ENCODE measurements at places on chromosomes 12 and 14.

DNA sequence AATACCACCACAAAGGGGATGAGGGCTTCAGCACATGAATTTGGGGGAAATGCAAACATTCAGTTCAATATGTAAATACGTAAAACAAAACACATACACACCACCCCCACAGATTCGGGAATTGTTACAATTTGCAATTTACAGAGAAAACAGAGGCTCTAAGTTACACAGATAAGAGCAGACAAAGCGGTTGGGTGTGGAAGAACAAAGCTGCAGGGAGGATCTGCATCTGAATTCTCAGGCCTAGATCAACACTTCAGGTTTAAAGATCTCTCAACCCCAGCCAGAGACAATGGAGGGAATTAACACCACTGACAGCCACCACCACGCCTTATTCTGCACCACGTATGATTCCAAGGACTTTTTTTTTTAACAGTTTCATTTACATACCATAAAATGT, 375.5 kb downstream of the BCL11B start:
- DNase-seq, result no peak

- no peak for DNase-seq
Measured at GRCh38 chr12:43763769-43764168, 5.0 kb downstream of the IRAK4 start.

DNA sequence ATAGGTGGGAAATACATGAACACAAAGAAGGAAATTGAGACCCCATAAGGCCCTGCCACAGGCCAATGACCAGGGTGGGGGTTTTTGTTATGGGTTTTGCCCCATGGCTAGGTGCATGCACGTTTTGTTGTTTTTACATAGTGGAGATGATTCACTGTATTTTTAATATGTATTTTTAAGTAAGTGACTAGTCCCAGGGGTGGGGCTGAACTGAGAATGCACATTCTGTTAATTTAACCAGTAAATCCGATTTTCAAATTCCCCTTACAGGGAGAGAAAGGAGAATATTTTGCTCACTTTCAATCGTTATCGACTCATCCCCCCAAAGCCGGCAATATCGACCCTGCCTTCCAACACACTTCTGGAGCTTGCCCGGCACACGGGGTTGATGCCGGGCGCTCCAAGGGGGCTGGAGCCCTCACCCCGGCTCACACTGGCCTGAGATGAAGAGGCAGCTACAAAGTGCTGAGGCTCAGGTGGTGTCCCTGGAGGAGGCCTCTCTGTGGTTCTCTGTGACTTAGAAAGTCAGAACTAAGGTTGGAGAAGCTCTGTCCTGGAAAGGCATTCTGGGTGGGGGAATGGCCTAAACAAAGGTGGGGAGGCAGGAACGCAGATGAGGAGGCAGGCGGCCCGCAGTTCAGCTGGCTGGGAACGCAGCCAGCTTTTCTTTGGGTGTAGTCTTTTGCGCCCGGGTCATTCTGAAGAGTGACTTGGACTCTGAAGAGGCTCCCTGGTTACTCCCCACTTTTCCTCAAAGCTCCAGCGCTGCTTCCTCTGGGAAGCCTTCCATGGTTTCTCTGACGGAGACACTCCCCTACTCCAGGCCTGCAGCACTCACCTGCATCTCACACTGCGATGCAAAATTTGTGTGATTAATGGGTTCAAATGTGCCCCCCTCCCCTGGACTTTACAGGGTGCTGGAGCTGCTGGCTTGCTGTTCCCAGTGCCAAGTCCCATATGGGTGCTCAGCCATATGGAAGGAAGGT, 50.7 kb upstream of the DLK1 start:
- no peak for DNase-seq

GRCh38 chr12:107320929-107321631, 227.7 kb upstream of the CRY1 start:
- peak; percentile 15 for DNase-seq

DNA sequence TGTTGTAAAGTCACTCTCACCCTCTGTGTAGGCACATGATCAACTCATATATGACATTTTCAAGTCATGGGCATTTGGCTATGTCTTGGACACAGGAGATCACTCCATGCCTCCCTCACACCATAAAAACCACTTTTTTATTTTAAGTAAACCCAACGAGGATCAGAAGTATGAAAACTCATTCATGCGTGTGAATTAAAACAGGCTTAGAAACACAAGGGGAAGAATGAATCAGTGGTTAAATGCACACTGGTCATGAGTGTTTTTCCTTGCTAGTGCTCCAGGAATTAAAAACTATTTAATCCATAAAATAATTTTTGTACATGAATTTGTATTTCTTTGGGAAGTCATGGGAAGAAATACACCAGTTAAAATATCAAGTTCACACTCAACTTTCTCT, 198.4 kb downstream of the GALC start:
- no peak for DNase-seq

GRCh38 chr12:58673021-58673420, 247.3 kb downstream of the LRIG3 start:
- no peak for DNase-seq

DNA sequence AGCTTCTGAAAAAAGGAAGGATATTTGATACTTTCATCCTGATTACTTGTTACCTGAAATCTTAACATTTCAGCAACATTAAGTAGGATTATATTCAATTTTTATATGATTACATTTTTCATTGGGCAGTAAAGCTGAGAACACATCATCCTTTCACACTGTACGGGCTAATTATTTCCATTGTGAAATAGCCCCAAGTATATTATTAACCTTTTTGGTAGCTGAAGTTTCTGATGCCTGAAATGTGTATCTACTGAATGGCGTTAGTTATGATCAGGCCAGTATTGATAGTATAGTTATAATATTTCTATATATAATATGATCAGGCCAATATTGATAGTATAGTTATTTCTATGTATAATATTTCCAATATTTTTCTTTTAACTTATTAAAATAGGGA, 10.1 kb downstream of the SPATS2 start:
- DNase-seq, result no peak

DNA sequence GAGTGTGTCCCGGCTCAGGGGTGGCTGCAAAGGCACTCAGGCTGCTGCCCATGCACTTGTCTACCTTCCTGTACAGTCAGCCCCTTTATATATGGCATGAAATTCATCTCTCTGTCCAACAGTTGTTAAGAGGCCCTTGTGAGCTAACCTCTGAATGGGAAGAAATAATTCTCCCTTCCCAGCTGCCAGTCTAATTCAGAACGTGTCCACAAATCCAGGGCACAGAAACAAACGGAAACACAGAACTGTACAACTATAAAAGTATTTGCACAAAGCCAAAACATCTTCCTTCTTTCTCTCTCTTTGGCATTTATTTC, 849 bp downstream of the KRT5 start:
- no peak for DNase-seq

GRCh38 chr14:36054353-36055051, 122.0 kb downstream of the PTCSC3 start:
- DNase-seq, result no peak

- peak; percentile 11 for DNase-seq
Measured at GRCh38 chr12:100185361-100185894, 15.2 kb upstream of the ACTR6 start.

DNA sequence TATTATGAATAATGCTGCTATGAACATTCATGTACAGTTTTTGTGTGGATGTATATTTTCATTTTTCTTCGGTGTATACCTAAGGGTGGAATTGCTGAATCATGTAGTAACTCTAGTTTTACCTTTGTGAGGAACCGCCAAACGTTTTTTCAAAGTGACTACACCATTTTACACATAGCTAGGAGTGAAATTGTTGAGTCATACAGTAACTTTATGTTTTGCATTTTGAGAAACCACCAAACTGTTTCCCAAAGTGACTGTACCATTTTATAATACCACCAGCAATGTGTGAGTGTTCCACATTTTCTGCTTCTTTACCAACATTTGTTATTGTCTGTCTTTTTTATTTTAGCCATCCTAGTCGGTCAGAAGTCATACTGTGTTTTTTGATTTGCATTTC, 3.1 kb upstream of the TPH2 start:
- no peak for DNase-seq

GRCh38 chr12:51349026-51349425, 2.5 kb upstream of the CELA1 start:
- DNase-seq, result no peak

DNA sequence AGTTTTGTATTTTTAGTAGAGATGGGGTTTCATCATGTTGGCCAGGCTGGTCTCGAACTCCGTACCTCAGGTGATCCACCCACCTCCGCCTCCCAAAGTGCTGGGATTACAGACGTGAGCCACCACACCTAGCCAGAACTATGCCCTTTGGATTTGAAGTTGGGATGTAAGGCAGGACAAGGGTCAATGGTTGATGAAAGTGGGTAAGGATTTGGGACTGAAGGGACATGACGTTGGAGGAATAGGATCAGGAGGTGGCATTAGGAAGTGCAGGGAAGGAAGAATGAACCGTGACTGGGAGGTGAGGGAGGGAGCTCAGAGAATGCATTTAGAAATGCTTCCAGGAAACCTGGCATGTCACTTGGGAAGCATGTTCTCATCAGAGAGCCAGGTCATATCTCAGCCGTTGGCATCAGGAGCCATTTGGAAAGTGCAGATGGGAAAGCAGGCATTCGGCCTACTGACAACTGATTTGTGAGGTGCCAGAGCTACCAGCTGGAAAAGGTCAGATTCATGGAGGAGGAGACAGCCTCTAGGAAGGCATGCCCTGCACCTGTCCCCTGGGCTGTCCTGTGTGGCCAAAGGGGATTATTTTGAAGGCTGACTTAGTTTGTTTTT, 2.2 kb downstream of the CRADD start:
- no peak for DNase-seq

DNA sequence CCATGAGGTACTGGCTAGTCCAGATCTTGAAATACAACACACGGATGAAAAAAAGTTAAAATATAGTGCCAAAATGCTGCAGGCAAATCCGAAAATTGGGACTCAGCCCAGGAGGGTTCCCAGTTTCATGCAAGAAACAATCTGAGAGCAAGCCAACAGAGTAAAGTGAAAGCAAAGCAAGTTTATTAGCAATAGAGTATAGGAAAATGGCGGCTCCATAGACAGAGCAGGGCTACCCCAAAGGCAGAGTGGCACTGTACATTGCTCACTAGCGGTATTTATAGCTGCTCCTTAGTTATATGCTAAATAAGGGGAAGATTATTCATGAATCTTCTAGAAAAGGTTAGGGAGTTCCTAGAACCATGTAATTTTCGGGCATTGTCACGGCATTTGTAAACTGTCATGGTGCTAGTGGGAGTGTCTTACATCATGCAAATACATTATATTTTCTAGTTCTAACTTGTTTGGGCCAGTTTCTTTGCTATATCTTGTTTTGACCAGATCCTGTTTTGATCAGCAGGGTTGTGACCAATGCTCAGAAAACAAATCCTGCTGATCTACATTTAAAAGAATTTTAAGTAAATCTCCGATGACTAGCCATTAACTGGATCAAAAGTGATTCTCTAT, 29.1 kb downstream of the RECQL start:
- DNase-seq, result peak; percentile 0

- DNase-seq, result no peak
Measured at GRCh38 chr14:50823051-50823761, 7.8 kb downstream of the NIN start.

DNA sequence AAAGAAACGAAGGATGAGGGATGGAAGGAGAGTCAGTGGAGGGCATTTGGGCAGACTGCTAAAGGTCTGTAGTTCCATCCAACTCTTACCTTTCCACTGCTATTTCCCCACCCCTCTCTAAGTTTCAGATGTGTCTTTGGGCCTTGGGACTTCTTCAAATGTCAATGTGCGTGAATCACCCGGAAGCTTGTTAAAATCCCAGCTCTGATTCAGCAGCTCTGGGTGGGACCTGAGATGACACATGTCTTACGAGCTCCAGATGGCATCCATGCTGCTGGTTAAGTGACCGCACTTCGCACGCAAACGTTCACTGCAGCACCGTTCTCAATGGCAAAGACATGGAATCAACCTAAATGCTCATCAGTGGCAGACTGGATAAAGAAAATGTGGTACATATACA, 309.9 kb downstream of the VRK1 start:
- no peak for DNase-seq

- DNase-seq, result no peak
Measured at GRCh38 chr12:23139026-23139425, 514.1 kb downstream of the ETNK1 start.

GRCh38 chr14:73223049-73223448, 14.3 kb upstream of the PAPLN start:
- DNase-seq, result no peak

DNA sequence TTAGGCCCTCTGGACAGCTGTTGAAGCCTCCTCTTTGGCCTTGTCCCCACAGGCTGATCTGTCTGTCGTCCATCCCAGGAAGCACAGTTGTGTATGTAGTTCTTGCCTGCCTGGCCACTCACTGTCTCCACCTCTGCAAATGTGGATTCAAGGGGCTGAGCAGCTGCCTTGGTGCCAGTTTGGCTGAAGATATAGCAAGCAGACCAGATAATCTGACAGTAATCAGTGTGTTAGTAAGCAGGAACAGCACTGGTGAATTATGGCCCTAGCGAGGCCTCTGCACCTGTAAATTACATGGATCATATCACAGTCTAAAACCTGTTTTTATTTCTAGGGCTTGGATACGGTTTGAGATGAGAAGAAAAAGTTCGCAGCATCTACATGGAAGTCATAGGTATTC, 282.5 kb upstream of the NOS1 start:
- DNase-seq, result no peak

- DNase-seq, result no peak
Measured at GRCh38 chr14:77083082-77083481, 15.0 kb upstream of the CIPC start.

DNA sequence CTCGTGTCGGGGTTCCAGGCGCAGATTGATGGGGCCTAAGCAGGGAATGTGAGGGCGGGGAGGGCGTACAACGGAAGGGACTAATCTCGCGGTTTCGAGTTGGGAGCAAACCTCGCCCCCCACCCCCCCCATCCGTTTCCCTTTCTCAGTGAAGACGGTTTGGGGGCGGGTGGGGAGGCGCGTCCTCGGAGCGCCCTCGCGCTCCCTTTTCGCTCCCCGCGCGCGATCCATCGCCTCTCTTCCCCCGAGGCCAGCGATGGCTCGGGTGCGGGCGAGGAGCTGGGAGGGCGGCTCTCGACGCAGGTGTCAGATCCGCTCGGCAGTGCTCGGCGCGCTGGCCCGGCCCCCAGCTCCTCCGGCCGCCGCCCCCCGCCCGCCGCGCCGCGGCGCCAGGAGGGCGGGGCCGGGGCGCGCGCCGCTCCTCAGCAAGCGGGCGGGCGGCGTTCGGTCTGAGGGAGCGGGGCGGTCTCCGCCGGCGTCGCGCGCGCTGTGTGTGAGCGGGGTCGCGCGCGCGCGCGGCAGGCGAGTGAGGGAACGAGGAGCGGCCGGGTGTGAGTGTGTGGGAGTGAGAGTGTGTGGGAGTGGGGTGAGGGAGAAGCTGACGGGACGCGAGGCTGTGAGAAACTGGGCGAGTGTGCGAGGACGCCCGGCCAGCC, at the start of gene RIMKLB:
Gene RIMKLB (plus strand): TSS at position 516 of the 656 bp plus-strand sequence. CDS start 15,876 bp downstream, outside the sequence.
- peak; percentile 77 for DNase-seq

GRCh38 chr14:21191809-21192446, 36.1 kb upstream of the OR5AU1 start:
- peak; percentile 43 for DNase-seq

GRCh38 chr12:71752891-71753290, 1.8 kb upstream of the RAB21 start:
- DNase-seq, result no peak

DNA sequence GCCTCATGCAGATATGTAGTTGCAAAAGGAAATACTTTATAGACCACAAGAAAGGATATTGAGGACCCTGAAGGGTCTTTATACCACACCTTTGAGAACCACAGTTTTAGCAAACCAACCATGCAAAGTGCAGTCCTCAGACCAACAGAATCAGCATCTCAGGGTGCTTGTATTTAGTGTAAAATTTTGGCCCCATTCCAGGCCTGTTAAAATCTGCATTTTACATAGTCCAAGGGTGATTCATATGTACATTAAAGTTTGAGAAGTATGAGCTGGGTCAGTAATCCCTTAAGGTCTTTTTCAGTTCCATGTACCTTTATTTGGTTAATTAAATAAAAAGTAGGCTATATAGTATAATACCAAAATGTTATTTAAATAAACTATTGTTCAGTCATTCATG, 91.2 kb downstream of the WNK1 start:
- DNase-seq, result no peak

Data from occipital lobe (tissue), 3 donors.